ENCODE measurements at places on chromosomes 6 and 20.

- DNase-seq, result peak; percentile 81
These were observed 8.6 kb downstream of the MAN1A1 start for GRCh38 chr6:119340796-119341487.

GRCh38 chr20:36825385-36826104, 50.4 kb upstream of the TLDC2 start:
- no peak for DNase-seq

- no peak for DNase-seq
These were observed 1.7 kb downstream of the LINC00237 start for GRCh38 chr20:21104466-21104761.

GRCh38 chr6:44028789-44029310, 98.4 kb downstream of the MRPL14 start:
- no peak for DNase-seq

DNA sequence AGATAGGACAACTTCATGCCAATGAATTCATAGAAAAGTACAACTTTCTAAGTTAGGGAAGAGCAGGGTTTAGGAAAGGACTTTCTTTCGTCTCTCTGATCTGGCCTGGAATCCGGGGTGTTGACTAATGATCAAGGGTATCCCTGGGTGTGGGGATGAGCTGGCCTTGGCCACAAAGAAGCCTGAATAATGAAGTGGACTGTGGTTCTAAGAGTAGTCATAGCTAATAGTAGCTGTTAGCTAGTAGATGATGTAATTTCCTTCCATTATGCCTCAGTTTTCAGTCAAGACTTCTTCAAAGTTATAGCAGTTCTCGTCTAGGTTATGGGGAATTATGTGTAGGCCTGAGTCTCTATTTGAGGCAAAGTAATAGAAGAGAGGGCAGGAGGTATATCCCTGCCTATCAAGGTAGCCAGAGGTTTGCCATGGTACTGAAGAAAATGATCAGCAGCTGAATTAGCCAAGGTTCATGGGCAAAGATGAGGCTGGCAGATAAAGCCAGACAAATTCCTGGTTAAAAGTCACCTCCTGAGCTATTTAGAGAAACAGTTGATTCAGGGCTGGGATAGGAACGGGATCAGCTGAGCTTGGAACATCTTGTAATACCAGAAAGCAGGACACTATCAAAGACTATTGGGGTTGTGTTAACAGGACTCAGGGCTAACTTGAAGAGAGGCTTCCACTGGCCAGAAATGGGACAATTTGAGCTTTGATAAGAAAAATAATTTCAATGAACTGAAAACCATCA, 18.7 kb upstream of the TRPC4AP start:
- DNase-seq, result no peak

DNA sequence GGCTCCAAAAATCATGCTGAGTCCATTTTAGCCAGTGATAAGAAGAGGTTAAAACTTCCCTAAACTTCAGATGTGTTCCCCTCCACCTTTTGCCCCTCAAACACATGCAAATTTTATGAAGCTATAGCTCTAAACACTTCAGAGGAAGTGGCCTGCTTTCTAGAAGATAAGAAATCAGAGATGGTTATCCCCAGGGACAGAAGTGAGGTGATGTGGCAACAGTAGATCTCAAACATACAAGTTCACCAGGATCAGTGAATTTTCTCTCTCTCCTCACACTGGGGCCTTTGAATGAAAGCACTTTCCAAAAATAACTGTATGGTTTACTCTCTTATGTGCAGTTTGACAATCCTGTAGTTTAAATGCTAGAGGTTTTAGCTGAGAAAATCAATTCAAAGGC, 332.0 kb downstream of the BTBD9 start:
- no peak for DNase-seq
